ENCODE measurements at places on chromosomes 3 and 15. TPM values are rescaled to one million over a fixed set of nuclear protein-coding genes. Genes with fewer than 3 reads are reported as not detected.

TMEM108 gene
- 13.9 TPM for total RNA-seq

UROC1 gene
- 1.0 TPM for total RNA-seq

DNA sequence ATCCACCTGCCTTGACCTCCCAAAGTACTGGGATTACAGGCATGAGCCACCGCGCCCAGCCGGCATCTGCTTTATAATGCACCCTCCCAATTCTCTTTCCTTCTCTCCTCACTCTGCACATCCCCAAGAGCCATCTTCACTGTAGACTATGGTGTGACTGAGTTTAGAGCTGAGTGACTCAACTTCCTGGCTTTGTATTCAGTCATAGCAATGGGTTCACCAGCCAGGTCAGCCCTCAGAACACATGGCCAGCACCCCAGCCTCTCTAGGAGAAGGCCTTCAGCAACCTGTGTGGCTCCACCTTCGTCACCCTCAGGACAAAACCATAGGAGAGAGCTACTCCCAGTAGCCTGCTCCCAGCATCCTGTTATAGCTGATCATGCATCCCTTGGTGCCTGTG, 33.0 kb downstream of the ARID3B start:
- H3K4me3 ChIP-seq = no peak overlapping the region
- DNase-seq = no peak
- no peak overlapping the region for H3K27ac ChIP-seq
- no peaks in the 10 kb centered on the region for H3K4me1 ChIP-seq
- no peaks in the 10 kb centered on the region for H3K36me3 ChIP-seq

DNA sequence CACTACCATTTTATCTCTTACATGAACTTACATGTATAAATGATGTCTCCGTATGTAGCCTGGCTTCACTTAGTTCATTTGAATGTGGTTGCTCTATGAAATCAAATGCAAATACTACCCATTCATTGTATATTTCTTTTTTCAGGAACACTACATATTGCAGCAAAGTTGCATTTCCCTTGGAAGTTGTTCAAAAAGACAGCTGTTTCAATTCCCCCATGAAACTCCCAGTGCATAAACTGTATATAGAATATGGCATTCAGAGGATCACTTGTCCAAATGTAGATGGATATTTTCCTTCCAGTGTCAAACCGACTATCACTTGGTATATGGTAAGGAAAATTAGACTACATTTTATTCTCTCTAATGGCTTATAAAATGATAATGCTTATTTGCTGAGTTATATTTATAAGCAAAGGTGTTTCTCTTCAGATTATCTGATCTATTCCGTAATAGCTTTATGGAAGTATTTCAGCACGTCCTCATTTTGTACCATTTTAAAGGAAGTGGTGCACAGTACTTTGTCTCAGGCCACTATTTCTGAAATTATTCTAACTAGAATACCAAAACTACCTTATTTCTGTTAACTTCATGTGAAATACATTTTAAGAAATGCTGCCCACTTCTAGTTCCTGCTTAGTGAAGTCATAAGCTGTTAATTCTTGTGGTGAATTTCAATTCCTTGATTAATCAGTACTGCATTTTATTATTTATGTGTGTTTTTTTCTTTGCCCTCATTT, 95.1 kb downstream of the IL1RAP start:
- no peaks in the 10 kb centered on the region for H3K36me3 ChIP-seq
- no peak for DNase-seq
- H3K4me1 ChIP-seq = no peaks in the 10 kb centered on the region
- no peaks in the 10 kb centered on the region for H3K27me3 ChIP-seq
- no peak overlapping the region for H3K27ac ChIP-seq
- H3K4me3 ChIP-seq = no peak overlapping the region

DNA sequence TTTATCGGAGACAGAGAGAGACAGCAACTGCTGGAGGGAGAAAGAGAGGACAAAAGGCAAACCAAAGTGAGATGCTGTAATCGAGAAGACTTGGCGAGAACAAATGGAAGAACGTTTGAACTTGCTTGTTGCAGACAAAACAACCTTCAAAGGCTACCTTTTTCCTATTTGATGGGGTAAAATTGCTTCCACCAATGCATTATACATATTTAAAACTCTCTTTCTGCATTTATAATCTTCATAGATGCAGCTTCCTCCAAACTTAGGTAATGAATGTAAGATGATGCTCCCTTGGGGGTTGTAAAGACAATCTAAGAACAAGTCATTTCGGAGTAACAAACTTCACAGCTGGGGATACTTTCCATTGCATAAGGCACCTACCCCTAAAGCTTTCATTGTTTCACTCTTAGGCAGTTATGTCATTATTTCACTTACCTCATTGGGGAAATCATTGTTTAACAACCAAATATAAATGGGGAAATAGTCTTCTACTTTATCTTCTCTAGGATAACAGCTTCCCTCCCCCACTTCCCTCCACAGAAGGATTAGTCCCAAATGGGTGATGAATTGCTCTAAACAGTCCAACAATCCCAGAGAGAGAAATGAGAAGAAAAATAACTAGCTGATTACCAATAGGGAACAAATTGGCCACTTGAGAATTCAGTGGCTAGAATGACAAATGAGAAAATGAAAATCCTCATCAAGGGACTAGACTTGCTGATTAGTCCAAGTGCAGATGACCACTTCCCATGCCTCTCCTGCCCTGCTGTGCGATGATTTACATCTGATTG, 269.8 kb upstream of the ADAMTS9 start:
- no peak for DNase-seq
- no peak overlapping the region for H3K4me3 ChIP-seq
- H3K4me1 ChIP-seq = no peaks in the 10 kb centered on the region
- no peaks in the 10 kb centered on the region for H3K27me3 ChIP-seq
- no peak overlapping the region for H3K27ac ChIP-seq

GRCh38 chr3:125058529-125058928, 2.7 kb upstream of the HEG1 start:
- H3K4me3 ChIP-seq = no peak overlapping the region
- H3K36me3 ChIP-seq = no peaks in the 10 kb centered on the region
- no peak for DNase-seq
- H3K4me1 ChIP-seq = peaks cover 40% of the 10 kb centered on the region
- no peaks in the 10 kb centered on the region for H3K27me3 ChIP-seq
- H3K27ac ChIP-seq = no peak overlapping the region

DNA sequence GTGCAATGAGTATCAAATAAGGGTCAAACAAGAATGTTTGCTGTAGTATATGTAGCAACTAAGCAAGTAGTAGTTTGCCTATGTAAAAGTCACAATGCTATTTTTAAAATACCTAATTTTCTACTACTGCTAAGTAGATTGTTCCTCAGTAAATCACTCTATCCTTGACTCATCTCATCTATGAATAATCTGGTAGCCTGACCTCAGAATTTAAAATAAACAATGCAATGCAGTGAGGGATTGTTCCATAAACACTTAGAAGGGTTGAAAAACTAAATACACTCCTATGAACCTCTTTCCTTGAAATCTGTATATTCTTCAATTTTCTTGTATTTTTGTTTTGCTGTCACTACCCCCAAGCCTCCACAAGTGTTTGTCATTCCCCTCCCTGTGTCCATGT, 253.3 kb downstream of the TBC1D5 start:
- no peaks in the 10 kb centered on the region for H3K4me1 ChIP-seq
- no peaks in the 10 kb centered on the region for H3K36me3 ChIP-seq
- H3K27me3 ChIP-seq = no peaks in the 10 kb centered on the region
- no peak for DNase-seq
- no peak overlapping the region for H3K27ac ChIP-seq

DNA sequence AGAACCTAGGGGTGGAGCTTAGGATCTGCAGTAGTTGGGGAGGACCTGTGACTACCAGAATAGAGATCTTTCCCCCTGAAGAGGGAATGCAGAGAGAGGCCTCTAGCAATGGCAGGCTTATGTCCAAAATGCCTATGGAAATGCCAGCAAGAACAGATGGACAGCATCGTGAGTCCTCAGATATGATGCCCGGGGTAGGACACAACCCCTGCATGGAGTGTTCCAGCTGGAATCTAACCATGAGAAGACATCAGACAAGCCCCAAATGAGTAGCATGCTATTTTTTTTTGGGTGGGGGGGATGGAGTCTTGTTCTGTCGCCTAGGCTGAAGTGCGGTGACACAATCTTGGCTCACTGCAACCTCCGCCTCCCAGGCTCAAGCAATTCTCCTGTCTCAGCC, 111.5 kb downstream of the ITPR1 start:
- H3K36me3 ChIP-seq = no peaks in the 10 kb centered on the region
- H3K4me3 ChIP-seq = no peak overlapping the region
- no peak overlapping the region for H3K27ac ChIP-seq
- H3K27me3 ChIP-seq = no peaks in the 10 kb centered on the region
- DNase-seq = no peak

DNA sequence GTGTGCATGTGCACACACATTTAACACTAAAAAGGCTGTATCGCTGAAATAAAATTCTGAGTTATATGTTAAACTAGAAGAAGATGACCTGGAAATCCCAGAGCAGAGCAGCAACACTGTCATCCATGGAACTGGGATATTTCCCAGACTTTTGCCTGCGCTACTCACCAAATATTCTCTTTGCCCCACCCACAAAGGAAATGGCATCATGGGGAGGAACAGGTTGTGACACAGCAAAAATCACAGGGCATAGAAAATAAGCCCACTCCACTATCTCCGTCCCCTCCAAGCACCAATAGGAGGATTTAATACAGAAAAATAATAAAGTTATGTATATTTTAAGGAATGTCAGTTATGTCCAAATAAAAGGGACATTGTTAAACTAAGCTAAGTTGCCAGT, 71.7 kb downstream of the COL8A1 start:
- peaks cover 7% of the 10 kb centered on the region for H3K4me1 ChIP-seq
- no peak for DNase-seq
- no peaks in the 10 kb centered on the region for H3K36me3 ChIP-seq
- H3K4me3 ChIP-seq = no peak overlapping the region
- no peaks in the 10 kb centered on the region for H3K27me3 ChIP-seq
- H3K27ac ChIP-seq = no peak overlapping the region

DNA sequence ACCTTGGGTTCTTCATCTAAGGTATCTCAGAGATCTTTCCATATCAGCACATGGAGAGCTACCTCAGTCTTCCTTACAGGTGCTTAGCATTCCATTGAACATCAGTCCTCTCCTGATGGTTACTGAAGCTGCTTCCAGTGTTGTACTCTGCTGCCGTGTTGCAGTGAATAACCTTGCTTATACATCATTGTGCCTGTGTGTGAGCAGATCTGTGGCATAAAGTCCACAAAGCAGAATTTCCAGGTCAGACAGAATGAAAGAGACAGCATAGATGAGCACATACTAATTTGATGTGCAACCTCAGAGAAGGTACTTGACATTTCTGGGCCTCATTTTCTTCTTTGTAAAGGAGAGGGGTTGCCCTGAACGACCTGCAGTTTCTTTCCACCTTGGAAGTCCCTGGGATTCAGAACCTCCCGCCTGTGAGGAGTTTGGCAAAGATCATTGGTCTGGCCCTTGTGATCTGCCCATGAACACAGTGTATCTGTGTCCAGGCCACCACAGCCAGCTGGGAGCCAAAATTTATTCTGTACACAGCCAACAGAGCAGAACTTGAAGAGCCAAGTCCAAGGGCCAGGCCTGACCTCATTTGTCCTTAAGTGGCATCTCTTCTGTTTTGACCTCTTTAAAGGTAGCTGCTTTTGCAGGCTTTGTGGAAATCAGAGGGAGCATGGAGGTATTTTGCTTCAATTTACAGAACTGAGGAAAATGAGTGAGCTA, 57.2 kb upstream of the SLC7A14 start:
- H3K36me3 ChIP-seq = no peaks in the 10 kb centered on the region
- no peak overlapping the region for H3K27ac ChIP-seq
- peaks cover 4% of the 10 kb centered on the region for H3K4me1 ChIP-seq
- no peak for DNase-seq
- no peaks in the 10 kb centered on the region for H3K27me3 ChIP-seq

DNA sequence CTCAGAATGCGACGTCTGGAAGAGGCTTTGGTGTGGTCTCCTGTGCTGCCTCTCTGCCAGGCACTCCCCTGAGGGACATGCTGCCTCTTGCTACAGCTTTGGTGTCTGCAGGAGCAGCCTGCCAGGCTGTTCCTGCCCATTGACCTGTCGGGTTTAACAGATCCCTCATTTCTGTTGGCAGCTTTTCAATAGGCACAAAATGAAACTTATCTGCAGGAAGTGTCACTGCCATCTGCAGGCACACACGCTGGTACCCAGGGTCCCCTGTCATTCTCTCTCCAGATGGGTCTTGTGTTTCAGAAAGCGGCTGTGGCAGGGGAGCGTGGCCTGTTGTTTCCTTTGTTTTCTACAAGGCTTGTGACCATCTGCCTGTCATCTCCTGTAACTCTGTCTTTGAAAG, 328.3 kb upstream of the CHRM5 start:
- H3K27me3 ChIP-seq = no peaks in the 10 kb centered on the region
- H3K4me1 ChIP-seq = no peaks in the 10 kb centered on the region
- no peak overlapping the region for H3K4me3 ChIP-seq
- H3K27ac ChIP-seq = no peak overlapping the region
- no peak for DNase-seq

DNA sequence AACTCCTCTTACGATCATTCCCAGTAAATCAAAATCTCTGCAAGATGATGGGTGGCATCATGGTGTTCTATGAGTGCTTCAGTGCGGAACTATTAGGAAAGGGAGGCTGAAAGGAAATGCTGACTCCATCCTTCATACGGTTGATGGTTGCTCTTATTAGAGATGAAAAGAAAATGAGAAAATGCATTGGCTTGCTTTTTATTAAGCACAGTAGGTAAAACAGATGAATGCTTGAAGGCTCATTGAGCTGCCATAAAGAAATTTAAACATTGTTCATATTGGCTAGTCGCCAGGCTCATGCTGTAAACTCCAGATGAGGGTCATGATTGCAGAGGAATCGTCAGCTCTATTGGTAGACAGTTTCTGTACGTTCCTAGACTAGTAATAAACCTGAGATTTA, 115.8 kb downstream of the EPHA3 start:
- no peak for DNase-seq
- no peaks in the 10 kb centered on the region for H3K4me1 ChIP-seq
- H3K27ac ChIP-seq = no peak overlapping the region
- H3K36me3 ChIP-seq = no peaks in the 10 kb centered on the region
- no peaks in the 10 kb centered on the region for H3K27me3 ChIP-seq

GRCh38 chr15:79900087-79900486, 3.3 kb upstream of the MTHFS start:
- no peak overlapping the region for H3K27ac ChIP-seq
- DNase-seq = no peak
- H3K36me3 ChIP-seq = no peaks in the 10 kb centered on the region
- H3K27me3 ChIP-seq = no peaks in the 10 kb centered on the region
- H3K4me1 ChIP-seq = peaks cover 5% of the 10 kb centered on the region

DNA sequence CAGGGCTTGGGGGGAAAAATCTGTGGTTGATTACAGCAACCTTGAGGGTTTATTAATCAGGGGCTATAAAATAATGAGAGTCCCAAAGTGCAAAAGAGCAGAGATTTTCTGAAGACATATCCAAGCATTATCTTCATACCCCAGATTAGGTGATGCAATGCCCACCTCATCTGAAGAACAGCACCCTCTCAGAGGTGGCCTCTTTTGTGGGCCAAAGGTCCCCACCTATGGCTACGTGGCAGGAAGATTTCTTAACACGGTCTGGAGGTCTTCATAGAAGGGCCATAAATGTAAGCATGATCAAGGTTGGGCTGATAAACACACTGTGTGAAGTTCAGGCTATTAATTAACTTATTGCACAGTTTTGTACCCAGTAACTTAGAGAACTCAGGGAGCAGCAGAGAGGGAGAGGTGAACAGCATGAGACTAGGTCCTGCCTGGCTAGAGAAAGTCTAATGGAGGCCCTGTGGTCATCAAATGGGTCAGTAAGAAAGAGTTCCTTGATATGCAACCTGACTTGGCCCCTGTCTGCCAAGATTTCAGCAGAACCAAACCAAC, 29.6 kb upstream of the RBP2 start:
- H3K4me1 ChIP-seq = no peaks in the 10 kb centered on the region
- H3K27me3 ChIP-seq = no peaks in the 10 kb centered on the region
- H3K4me3 ChIP-seq = no peak overlapping the region

- no peaks in the 10 kb centered on the region for H3K27me3 ChIP-seq
- no peak for DNase-seq
- no peak overlapping the region for H3K4me3 ChIP-seq
These were observed 34.4 kb downstream of the PRR20G start for GRCh38 chr3:127253491-127253890.
